Breast epithelium (tissue), 4 donors: ENCODE measurements at places on chromosomes 6 and 20. TPM values are rescaled to one million over a fixed set of nuclear protein-coding genes. Genes with fewer than 3 reads are reported as not detected.

DNA sequence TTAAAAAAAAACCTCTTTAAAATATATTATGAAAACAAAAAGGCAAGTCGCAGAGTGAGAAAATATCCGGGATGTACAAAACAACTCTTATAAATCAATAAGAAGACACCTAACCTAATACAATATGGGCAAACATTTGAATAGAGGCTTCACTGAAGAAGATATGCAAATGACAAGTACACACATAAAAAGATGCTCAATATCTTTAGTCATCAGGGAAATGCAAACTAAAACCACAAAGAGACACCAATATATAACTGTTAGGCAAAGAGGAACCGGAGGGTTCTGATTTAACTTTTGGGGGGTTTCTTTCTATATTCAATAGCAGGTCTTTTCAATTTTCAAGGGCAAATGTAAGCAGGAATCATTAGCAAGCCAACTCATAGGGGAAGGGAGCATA, 480.7 kb upstream of the SPTLC3 start:
- H3K27me3 ChIP-seq = no peaks in the 10 kb centered on the region
- no peaks in the 10 kb centered on the region for H3K36me3 ChIP-seq
- H3K27ac ChIP-seq = no peak overlapping the region
- no peaks in the 10 kb centered on the region for H3K4me1 ChIP-seq

DNA sequence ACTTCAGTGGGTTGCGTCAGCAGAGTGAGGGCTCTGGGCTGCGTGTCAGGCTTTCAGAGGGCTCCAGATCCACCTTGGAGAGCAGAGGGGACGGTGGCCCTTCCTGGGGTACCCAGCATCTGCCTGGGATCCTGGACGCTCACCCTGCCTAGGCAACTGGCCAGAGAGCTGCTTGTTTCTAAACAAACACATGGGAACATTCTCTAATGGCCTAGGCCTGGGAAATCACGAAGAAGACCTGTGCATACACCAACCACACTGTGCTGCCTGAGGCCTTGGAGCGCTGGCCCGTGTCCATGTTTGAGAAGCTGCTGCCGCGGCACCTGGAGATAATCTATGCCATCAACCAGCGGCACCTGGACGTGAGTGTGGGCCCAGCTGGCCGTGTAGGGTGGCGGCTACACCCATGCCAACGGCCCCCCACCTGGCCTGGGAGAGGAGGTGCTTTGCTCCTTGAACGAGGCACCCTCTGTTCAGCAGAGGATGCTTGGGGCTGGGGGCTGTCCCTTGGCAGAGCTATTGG, 32.2 kb downstream of the PYGB start:
- peak overlapping the region; percentile 21 for H3K27ac ChIP-seq
- H3K4me1 ChIP-seq = peaks cover 9% of the 10 kb centered on the region
- DNase-seq = peak; percentile 97
- H3K4me3 ChIP-seq = no peak overlapping the region
- peaks cover 16% of the 10 kb centered on the region for H3K36me3 ChIP-seq

- no peak overlapping the region for H3K27ac ChIP-seq
- H3K4me1 ChIP-seq = no peaks in the 10 kb centered on the region
- no peak overlapping the region for H3K4me3 ChIP-seq
- no peaks in the 10 kb centered on the region for H3K27me3 ChIP-seq
These were observed 302.7 kb upstream of the ZFP64 start for GRCh38 chr20:52494244-52494643.

DNA sequence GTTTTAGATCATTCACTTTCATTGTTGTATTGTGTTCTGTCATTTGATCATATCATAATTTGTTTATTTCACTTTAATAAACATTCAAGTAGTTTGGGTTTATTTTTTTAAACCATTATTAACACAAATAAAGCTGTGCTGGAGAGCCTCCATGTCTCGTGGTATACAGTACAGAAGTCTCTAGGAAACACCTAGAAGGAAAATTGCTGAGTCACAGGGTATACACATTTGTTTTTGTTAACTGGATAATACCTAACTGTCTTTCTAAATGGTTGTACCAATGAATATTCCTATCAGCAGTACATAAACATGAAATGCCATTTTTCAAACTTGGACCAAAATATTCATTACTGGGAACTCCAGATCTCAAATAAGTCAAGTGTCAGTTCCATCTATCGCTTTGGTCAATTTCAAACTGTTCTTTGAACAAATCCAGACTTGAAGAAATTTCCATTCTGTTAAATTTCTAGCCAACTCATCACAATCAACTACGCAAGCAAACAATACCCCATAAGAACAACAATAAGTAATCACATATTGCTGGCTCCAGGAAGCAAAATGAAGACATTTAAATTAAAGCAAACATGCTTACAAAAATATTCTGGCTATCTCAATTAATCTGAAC, 138.1 kb downstream of the ATXN1 start:
- H3K27ac ChIP-seq = no peak overlapping the region
- no peaks in the 10 kb centered on the region for H3K36me3 ChIP-seq
- no peak for DNase-seq
- H3K4me3 ChIP-seq = no peak overlapping the region
- no peaks in the 10 kb centered on the region for H3K4me1 ChIP-seq

GRCh38 chr6:88142297-88142668, 23.9 kb downstream of the CNR1 start:
- H3K27me3 ChIP-seq = no peaks in the 10 kb centered on the region
- H3K4me3 ChIP-seq = no peak overlapping the region
- no peaks in the 10 kb centered on the region for H3K36me3 ChIP-seq
- H3K27ac ChIP-seq = no peak overlapping the region
- no peak for DNase-seq

Gene PRND
- not detected for total RNA-seq

GRCh38 chr6:72446430-72446829, 175.4 kb upstream of the KCNQ5 start:
- no peaks in the 10 kb centered on the region for H3K27me3 ChIP-seq
- H3K27ac ChIP-seq = no peak overlapping the region
- no peaks in the 10 kb centered on the region for H3K4me1 ChIP-seq

Gene OR2B6
- total RNA-seq = not detected

DNA sequence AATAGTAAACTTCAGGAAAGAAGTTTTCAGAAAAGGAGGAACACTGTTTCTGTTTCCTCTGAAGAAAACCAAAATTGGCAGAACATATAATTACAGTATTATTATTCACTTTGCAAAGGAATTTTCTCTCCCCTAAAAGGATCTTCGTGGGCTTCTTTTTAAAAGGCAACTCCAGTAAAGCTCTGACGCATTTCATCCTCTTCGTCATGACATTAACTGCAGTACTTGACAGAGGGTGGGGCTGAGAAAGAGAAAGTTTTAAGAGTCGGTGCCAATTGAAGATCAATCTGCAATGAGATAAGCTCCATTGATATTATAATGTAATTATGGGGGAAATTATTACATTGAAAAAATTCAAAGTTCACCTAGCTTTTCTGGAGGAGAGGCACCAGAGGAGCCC, 75.8 kb downstream of the MYB start:
- H3K36me3 ChIP-seq = no peaks in the 10 kb centered on the region
- DNase-seq = no peak

Gene ERVFRD-1
- not detected for total RNA-seq

Gene RWDD1
- 39.0 TPM for total RNA-seq

GRCh38 chr6:20565342-20565741, 31.1 kb downstream of the CDKAL1 start:
- no peak overlapping the region for H3K4me3 ChIP-seq
- no peaks in the 10 kb centered on the region for H3K27me3 ChIP-seq
- no peak overlapping the region for H3K27ac ChIP-seq
- H3K4me1 ChIP-seq = no peaks in the 10 kb centered on the region
- H3K36me3 ChIP-seq = no peaks in the 10 kb centered on the region

Gene SCRT2
- total RNA-seq = not detected

DNA sequence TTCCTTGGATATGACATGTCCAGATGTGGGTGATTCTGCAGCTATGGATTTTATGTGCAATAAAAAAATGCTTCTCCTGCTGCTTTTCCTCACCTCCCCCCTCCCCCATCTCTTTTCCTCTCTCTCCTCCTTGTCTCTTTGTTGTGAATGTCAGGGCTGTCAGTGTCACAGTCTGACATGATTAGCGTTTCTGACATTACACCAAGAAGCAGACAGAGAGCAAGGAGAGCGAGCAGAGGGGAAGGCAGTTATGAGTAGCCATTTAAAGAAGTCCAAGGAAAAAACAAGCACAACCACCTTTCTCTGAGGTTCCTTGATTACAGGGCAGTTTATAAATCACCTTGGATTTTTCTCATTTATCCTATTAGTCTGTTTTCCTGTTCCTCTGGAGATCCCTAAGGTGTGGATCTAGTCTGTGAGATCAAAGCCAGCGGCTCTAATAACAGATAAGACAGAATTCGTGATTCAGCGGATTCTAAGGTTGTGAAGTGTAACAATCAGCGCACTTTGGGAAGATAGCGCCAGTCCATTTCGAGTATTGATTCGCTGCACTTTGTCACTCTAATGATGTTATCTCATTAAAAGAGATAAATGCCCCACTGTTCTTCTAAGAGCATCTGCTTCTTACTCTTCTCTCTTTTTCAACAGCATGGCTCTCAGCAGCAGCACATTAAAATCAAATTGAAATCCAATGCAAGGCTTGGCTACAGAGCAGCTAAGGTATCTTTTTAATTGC, 101.4 kb downstream of the BACH2 start:
- no peaks in the 10 kb centered on the region for H3K4me1 ChIP-seq
- H3K27me3 ChIP-seq = no peaks in the 10 kb centered on the region
- H3K4me3 ChIP-seq = no peak overlapping the region
- H3K36me3 ChIP-seq = no peaks in the 10 kb centered on the region

Gene VTA1
- 31.8 TPM for total RNA-seq

DNA sequence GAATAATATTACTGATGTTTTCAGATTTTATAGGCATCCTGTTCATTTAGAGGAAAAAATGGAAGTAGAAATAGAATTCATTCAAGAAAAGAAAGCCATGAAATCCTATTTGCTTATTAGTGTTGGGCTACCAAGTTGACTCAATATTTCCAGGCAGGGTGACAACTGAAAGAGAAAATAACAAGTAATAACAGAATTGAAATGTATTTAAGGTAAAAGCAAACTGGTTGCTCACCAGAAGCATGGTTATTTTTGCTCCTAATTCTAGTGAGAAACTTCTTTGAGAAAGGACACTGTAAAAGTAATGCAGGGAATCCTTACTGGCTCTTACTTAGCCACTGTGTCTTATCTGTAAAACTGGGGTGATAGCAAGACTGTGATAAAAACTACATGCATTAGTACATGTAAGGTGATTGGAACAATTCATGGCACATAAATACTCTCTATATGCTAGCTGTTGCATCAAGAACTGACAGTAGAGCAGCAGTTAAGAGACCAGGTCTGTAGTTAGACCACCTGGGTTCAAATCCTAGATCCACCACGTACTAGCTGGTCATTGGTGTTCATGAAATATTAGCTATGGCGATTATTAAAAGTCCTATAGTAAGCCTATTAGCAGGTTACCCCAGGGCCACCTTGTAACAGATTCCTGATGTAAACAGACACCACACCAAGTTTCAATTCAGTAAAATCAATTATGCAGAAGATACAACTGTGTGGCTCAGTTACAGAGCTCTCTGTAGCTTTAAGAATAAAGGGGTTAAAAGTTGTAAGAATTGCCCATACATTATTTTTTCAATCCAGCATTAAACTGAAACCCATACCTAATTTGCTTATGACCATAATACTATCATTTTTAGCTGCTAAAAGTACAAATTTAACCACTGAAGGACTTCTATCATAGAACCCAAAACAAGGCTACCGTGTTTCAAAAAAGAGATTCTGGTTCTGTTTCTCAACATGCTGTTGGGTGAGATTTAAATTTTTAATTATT, 159.2 kb upstream of the COL21A1 start:
- no peak overlapping the region for H3K27ac ChIP-seq
- H3K36me3 ChIP-seq = no peaks in the 10 kb centered on the region
- H3K4me1 ChIP-seq = no peaks in the 10 kb centered on the region
- H3K4me3 ChIP-seq = no peak overlapping the region
- no peak for DNase-seq

- no peaks in the 10 kb centered on the region for H3K36me3 ChIP-seq
- H3K4me3 ChIP-seq = no peak overlapping the region
- DNase-seq = no peak
These were observed 12.4 kb downstream of the GRM1 start for GRCh38 chr6:146041282-146041681.

Gene TMEM170B
- 15.2 TPM for total RNA-seq

Gene SRPK1
- 77.7 TPM for total RNA-seq

Gene BCAS1
- total RNA-seq = 0.98 TPM

GRCh38 chr6:43673444-43674084, 14.0 kb downstream of the MRPS18A start:
- H3K27me3 ChIP-seq = no peaks in the 10 kb centered on the region
- peak overlapping the region; percentile 30 for H3K27ac ChIP-seq
- no peaks in the 10 kb centered on the region for H3K36me3 ChIP-seq
- no peak overlapping the region for H3K4me3 ChIP-seq
- H3K4me1 ChIP-seq = peaks cover 5% of the 10 kb centered on the region

GRCh38 chr20:52160621-52161204, 30.9 kb downstream of the ZFP64 start:
- no peak overlapping the region for H3K4me3 ChIP-seq
- DNase-seq = no peak
- H3K27ac ChIP-seq = no peak overlapping the region
- no peaks in the 10 kb centered on the region for H3K27me3 ChIP-seq

- no peak overlapping the region for H3K4me3 ChIP-seq
- no peaks in the 10 kb centered on the region for H3K36me3 ChIP-seq
- no peak for DNase-seq
- H3K27me3 ChIP-seq = no peaks in the 10 kb centered on the region
- peaks cover 5% of the 10 kb centered on the region for H3K4me1 ChIP-seq
These were observed 106.7 kb downstream of the SLX4IP start for GRCh38 chr20:10541668-10542411.

DNA sequence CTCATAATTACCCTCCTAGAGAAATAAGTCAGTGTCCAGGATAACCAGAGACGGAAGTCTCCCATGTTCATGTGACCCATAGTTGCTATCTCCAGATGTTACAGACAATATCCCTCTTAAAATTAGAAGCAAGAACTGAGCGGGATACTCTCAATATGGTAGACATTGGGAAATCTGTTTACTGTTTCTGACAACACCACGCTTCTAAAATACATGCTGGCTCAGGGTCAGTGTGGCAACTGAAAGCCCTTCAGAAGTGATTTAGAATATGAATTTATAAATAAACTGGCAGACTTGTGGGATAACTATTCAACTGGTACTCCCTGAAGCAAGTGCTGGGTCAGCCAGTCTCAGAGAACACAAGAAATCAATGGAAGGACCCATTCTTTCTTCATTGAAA, 108.6 kb downstream of the TASP1 start:
- H3K27me3 ChIP-seq = no peaks in the 10 kb centered on the region
- no peaks in the 10 kb centered on the region for H3K4me1 ChIP-seq
- no peak for DNase-seq
- no peak overlapping the region for H3K27ac ChIP-seq
- H3K4me3 ChIP-seq = no peak overlapping the region
